ENCODE measurements at places on chromosomes 6 and 20.

- DNase-seq: no peak
- no peak overlapping the region for H3K27ac ChIP-seq
- H3K36me3 ChIP-seq: no peaks in the 10 kb centered on the region
- H3K4me1 ChIP-seq: peaks cover 2% of the 10 kb centered on the region
These were observed 165.1 kb downstream of the CDKAL1 start for GRCh38 chr6:20699402-20699801.

GRCh38 chr6:111757342-111757741, 115.9 kb downstream of the FYN start:
- no peak for DNase-seq
- no peaks in the 10 kb centered on the region for H3K4me1 ChIP-seq
- no peak overlapping the region for H3K4me3 ChIP-seq
- H3K27ac ChIP-seq: no peak overlapping the region
- no peaks in the 10 kb centered on the region for H3K36me3 ChIP-seq
- no peaks in the 10 kb centered on the region for H3K27me3 ChIP-seq

DNA sequence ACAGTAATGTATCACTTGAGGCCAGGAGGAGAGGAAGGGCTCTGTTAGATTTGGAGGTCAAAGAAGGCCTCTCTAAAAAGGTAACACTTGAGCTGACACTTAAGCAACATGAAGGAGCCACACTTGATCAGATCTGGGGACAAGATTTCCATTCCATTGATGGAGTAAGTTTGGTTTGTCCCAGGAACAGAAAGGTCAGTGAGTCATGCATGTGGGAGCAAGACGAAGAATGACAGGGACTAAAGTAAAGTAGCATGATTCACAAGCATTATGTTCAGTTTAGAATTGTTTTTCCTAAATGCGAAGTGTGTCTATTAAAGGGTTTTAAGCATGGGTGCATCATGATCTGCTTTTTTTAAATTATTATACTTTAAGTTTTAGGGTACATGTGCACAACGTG, 47.4 kb downstream of the COL21A1 start:
- no peak overlapping the region for H3K27ac ChIP-seq
- H3K4me1 ChIP-seq: no peaks in the 10 kb centered on the region
- H3K27me3 ChIP-seq: no peaks in the 10 kb centered on the region

DNA sequence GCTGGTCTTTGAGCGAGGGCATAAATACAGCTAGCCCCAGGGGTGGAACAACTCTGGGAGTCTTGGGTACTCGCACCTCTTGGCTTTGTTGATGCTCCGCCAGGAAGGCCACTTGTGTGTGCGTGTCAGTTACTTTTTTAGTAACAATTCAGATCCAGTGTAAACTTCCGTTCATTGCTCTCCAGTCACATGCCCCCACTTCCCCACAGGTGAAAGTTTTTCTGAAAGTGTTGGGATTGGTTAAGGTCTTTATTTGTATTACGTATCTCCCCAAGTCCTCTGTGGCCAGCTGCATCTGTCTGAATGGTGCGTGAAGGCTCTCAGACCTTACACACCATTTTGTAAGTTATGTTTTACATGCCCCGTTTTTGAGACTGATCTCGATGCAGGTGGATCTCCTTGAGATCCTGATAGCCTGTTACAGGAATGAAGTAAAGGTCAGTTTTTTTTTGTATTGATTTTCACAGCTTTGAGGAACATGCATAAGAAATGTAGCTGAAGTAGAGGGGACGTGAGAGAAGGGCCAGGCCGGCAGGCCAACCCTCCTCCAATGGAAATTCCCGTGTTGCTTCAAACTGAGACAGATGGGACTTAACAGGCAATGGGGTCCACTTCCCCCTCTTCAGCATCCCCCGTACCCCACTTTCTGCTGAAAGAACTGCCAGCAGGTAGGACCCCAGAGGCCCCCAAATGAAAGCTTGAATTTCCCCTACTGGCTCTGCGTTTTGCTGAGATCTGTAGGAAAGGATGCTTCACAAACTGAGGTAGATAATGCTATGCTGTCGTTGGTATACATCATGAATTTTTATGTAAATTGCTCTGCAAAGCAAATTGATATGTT, 19.2 kb downstream of the IRF4 start:
- no peaks in the 10 kb centered on the region for H3K4me1 ChIP-seq
- no peak overlapping the region for H3K4me3 ChIP-seq
- no peaks in the 10 kb centered on the region for H3K36me3 ChIP-seq
- no peak overlapping the region for H3K27ac ChIP-seq
- DNase-seq: no peak
